Upper lobe of right lung (tissue), 1 donor: ENCODE measurements at places on chromosomes 5 and 9.
A peak's percentile ranks its signal among the peaks of the same experiment; 100 is the strongest.

- no peak for DNase-seq
These were observed 207.0 kb downstream of the CSNK1G3 start for GRCh38 chr5:123719004-123719403.

- DNase-seq = no peak
These were observed 13.5 kb upstream of the NDFIP1 start for GRCh38 chr5:142095035-142095434.

DNA sequence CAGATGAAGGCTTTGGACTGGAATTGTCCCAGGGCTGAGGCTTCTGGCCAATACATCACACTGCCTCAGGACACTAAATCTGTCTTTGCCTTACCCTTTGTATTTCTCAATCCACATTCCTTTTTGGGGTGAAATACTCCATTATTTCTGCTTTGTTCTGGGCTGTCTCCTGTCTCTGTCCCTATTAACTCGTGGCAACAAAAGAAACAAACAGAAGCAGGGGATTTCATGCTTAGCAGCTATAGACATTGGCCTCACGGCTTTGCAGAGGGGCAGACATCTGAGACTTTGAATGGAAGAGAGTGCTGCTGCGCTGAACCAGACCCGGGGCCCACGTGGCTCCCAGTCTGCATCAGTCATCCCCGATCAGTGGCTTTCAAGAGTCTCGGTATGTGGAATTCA, 129.7 kb downstream of the ARL15 start:
- DNase-seq = no peak

DNA sequence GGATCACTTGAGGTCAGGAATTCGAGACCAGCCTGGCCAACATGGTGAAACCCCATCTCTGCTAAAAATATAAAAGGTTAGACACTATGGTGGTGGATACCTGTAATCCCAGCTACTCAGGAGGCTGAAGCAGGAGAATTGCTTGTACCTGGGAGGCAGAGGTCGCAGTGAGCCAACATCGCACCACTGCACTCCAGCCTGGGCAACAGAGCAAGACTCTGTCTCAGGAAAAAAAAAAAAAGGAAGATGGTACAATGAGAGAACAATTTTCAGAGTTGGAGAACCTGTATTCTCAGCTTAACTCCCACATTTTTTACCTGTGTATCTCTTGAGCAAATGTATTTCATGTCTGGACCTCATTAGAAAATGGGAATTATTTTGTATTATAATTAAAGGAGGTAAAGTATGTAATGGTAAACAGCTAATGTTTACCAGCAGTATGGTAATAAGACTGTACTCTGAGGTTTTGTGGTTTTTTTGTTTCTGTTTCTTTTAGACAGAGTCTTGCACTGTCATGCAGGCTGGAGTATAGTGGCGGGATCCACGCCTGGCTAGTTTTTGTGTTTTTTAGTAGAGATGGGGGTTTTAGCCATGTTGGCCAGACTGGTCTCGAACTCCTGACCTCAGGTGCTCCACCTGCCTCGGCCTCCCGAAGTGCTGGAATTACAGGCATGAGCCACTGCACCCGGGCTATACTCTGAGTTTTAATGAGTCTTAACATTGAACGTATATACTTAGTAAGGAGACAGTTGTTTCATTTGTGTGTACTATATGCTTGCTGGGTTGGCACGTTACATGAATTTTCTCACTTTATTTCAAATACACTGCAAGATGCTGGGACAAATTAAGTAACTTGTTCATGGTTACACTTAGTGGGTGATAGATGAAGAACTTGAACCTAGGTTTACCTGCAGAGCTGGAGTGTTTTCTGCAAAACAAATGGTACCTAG, 16.2 kb downstream of the UHRF2 start:
- DNase-seq = no peak

DNA sequence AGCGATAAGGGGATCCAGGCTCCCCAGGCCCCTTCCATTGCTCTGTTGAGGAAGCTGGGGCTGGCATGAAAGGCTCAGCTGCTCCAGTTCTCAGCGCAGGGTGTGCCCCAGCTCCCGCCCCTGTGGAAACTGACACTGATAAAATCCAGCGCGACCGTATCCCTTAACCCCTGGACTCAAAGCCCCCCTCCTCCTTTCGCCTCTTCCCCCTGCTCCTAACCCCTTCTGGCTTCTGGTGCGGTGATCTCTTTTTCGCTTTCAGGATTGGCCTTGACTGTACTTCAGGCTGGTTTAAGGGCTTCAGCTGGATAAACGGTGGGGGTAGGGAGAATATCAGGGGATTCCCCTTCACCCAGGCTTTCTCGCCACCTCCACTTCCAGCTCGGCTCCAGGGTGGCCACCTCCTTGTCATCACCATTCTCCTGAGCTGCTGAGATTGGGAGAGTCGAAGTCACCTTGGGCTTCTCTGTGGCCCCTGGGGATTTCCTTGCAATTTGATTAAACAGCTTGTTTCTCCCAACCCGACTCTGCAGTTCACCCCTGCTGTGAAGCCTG, 843 bp downstream of the BSPRY start:
- no peak for DNase-seq

DNA sequence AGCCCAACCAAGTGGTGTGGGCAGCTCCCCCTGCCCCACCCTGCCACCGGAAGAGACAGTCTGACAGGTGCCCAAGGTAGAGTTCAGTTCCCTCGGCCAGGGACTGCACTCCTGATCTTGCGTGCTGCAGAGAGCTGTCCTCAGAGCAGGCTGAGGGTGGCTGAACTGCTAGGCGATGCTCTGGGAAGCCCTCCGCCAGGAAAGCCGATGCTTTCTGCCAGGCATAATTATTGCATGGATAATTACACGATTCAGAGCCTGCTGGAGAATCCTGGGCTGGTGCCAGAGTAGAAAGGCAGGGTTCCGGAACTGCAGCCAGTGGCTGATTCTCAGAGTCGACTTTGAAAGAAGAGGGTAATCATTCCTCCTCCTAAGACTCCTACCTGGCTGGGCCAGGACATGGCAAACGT, 19.3 kb downstream of the KCNIP1 start:
- DNase-seq = no peak

DNA sequence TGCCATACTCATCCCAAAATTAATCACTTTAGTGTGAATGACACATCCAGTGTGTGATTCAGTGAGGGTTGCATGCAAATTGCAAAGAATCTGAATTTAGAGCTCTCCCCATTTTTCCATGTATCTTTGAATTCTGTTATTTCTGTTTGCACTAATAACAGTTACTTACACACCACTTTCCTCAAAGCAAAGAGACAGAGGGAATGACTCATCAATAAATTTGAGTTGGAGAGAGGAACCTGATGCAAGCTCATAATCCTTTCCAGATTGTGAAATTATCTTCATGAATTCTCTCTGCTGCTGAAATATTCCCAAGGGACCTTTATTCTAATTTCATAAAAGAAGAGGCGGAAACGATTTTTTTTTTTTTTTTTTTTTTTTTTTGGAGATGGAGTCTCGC, 204.8 kb downstream of the CDH9 start:
- DNase-seq = no peak

GRCh38 chr5:173278172-173278571, 43.2 kb upstream of the NKX2-5 start:
- DNase-seq = no peak

DNA sequence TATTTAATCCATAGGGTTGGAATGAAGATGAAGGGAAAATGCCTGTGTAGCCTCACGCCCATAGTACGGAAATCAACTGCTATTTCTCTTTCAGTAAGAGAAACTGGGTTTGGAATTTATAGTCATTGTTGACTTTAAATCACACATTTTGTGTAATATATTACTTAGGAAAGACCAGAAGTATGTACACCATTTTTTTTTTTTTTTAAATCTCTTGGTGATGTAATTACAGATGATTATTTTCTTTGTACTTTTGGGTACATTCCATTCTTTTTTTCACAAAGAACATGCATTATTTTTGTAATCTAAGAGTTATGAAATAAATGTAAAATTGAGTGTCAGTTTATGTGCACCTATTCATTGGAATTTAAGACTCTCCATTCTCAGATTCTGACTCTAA, 45.7 kb downstream of the POC5 start:
- DNase-seq = no peak

DNA sequence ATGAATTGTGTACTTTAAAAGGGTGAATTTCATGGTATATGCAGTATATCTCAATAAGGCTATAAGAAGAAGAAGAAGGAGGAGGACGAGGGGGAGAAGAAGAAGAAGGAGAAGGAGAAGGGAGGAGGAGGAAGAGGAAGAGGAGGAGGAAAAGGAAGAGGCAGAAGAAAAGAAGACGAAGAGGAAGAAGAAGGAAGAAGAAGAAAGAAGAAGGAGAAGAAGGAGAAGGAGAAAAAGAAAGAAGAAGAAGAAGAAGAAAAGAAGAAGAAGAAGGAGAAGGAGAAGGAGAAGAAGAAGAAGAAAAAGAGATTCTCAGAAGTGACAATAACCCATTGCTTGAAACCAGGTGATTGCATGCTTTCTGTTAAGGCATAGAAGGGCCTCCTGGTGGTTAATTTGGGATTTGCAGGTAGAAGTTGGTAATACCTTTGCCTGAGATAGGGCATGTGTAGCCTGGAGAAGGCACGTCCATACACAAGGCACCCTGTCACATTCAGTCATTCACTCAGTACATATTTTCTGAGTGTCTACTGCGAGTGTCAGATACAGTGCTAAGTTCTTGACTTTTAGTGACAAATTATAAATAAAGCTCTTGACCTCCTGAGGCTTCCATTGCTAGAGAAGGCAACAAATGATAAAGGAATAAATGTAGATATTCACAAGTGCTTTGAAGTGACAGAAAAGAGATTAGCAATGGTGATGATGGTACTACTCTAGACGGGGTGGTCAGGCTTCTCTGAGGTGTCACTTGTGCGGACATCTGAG, 231.3 kb downstream of the NPR3 start:
- no peak for DNase-seq

- DNase-seq = no peak
These were observed 66.3 kb downstream of the PSAT1 start for GRCh38 chr9:78363221-78363620.

DNA sequence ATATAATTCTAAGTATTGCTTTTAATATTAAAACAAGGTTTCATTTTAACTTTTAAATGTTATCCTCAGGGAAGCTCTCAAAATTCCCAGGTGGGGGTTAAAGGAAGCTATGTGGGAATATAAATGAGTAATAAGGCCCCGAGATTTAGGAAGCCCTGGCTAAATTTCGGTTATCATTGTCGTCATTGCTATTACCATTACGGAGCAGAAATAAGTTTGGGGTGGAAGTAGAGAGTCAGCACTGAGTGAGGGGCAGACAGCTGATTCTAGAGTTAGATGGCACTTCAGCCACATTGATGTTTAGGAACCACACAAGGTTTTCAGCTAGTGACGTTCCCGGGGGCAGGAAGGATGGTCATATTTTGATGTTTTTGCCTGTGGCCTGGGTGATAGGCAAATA, 74.9 kb downstream of the NREP start:
- no peak for DNase-seq

DNA sequence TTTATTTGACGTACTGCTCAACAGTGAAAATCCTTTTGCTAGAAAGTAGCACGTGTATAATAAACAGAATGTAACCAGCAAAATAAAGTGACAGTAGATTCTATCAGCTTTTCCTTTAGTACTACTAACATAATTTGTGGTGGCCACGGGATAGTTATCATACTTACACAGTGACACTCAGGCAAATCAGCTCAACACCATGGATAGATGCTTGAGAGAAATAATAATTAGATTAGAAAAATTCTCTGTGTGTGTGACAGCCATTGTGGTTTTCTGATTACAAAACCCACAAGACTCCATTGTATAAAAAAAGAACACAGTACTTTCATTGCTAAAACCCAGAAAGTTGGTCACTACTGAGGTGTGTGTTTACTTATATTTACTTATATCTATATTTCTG, 101.1 kb downstream of the MUSK start:
- no peak for DNase-seq

- DNase-seq = no peak
These were observed 6.3 kb downstream of the EDIL3 start for GRCh38 chr5:84378420-84378819.

DNA sequence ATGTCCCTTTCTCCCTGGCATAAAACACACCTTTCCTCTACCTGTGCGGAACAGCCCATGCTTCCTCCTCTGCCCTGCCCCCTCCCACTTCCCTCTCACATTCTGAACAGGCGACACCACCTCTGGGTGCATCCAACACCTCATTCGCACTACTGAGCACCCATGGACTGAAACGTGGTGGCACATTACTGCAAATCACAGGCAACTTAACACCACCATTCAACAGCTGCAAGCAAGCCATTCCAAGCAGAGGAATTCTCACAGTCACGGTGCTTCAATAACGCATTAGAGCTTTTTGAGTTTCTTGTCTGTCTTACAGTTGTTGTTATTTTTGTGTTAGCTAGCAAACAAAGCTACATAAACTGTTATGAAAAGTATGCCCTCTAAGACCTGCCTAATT, 298.2 kb upstream of the TAS2R1 start:
- no peak for DNase-seq

GRCh38 chr5:180594311-180595045, 3.2 kb upstream of the SCGB3A1 start:
- no peak for DNase-seq

DNA sequence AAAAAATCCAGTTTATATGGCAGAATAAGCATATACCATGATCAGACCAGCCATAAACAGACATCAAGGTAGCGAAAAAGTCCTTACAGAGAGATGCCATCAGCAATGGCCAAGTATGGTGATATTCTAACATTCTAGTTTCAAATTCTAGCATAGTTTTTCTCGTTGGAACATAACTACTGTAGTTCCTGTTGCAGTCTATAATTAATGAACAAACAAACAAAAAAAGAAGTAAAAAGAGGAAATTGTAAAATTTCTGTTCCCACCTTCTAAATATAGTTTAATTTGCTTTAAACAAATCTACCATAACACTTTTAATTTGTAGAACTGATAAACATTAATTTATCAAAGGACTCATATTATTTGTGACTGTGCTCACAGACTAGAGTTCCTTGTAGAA, 9.9 kb upstream of the CD180 start:
- no peak for DNase-seq

GRCh38 chr9:93594041-93594756, 17.8 kb downstream of the PHF2 start:
- peak; percentile 69 for DNase-seq

DNA sequence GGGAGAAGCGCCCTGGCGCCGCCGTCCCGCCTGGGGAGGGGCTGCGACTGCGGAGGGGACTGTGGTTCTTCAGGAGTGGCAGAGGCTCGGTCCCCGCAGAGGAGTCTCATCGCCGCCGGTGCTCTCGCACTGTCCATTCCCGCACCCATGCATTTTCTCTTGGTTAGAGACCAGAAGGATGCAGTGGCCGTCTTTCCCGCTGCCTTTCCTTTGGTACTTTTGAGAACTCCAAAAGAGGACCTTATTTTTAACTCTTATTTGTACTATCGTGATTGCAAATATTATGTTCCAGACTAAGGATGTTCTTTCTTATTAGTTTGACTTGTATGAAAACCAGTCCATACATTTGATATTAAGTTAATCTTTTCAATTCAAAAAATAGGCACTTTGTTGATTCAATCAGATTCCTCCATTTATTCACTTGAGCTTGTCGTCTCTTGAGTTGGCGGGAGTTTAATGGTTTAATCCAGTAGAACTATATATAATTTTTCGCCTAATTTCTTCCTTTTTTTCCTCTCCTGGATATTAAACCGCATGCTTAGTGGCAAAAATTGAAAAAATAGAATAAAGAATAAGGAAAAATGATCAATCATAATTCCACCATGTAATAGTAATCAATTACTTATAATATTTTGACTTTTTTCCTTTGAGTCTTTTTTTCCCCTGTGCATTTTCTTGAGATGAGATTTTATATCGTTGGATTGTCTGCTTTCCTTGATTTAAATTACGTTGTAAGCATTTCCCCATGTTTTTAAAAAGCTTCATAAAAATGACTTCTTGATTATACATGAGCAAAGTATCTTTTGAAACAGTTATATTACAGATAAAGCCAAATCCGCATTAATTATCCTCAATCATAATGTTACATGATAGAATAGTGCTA, 861 bp downstream of the ZFYVE16 start:
- DNase-seq = no peak

GRCh38 chr5:128259607-128260021, 176.0 kb downstream of the SLC12A2 start:
- no peak for DNase-seq
